ENCODE measurements at places on chromosomes 13 and 19.

- DNase-seq, result no peak
Observed at GRCh38 chr19:23525276-23525852, 130.1 kb upstream of the ZNF91 start.

- DNase-seq, result peak; percentile 69
Observed at GRCh38 chr19:6632002-6632621, 37.8 kb downstream of the TNFSF14 start.

DNA sequence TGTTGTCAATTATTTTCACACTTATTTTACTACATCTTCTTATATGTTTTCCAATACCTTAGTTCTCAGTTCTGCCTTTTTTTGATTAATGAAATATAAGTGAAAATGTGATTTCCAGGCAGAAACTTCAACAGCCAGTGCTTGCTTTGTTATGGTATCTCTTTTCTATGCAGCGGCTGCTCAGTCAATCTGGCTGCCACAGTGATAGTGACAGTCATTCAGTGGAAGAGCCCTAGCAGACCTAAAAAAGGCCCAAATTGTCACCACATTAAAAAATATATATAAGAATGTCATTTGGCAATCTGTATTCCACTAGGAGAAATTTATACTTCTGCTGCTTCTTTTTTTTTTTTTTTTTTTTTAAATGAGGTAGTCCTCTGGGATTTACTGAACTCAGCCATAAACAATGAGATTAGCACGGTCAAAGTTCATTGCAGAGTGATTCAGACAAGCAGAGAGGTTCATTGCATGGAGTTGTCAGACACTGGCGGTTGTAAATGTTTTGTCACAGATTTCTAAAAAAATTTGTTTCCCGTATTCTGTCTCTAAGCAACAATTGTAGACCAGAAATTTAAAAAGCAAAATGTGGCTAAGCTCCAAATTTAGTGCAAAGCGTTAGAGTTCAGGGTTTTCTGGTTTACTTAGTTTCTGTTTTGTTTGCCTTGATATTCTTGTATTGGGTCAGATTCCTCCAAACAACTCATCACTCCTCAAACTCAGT, 94.7 kb upstream of the PRR20A start:
- no peak for DNase-seq

DNA sequence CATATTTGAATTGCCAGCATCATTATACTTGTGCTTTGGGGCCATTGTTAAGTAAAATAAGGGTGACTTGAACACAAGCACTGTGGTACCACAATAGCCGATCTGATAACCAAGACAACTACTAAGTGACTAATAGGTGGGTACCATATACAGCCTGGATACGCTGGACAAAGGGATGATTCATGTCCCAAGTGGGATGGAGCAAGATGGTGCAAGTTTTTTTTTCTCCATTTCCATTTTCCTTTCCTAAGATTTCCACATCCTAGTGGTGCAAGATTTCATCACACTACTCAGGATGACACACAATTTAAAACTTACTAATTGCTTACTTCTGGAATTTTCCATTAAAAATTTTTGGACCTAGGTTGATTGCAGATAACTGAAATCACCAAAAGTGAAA, 15.1 kb downstream of the BRCA2 start:
- DNase-seq, result no peak

GRCh38 chr13:103134271-103134670, 68.1 kb upstream of the SLC10A2 start:
- DNase-seq, result no peak

GRCh38 chr13:112034846-112035245, 32.1 kb upstream of the SOX1 start:
- no peak for DNase-seq

DNA sequence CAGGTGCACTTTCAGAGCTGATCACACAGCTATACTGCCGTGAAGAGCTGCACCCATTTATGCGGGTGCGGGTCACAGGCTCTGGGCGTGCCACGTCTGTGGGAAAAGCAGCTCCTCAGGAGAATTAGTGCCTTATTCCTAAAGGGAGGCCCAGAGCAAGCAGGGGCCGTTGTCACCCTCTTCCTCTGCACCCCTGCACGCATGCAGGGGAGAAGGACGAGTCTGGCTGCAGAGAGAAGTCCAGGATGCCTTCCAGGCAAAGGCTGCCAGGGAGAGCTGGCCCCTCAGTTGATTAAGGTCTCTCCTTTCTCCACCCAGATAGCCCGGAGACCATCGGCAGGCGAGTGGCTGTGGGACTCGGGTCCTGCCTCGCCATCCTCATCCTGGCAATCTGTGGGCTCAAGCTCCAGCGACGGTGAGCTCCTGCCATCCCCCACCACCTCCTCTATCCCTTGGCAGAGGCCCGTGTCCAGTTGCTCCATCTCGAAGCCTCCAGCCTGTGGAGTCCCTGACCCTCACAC, 3.1 kb upstream of the FFAR1 start:
- DNase-seq, result no peak

GRCh38 chr13:102122147-102122546, 279.7 kb downstream of the FGF14 start:
- no peak for DNase-seq

DNA sequence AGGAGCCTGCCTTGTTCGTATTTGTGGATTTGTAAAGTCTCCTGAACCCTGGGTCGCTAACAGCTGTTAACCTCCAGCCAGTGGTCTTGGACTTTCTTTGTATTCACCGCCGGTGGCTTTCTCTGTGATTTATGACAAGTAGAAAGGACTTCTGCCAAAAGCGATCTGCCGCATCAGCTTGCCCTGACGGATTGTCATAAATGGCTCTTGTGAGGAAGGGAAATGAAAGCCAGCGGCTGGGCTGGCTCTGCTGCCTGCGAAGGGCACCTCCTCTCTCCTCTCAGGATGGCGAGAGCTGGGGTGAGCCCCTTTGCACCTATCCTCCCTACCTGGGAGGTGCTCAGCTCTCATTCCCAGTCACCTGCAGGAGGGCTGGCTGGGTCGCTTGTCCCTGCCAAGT, 25.6 kb downstream of the DHRS12 start:
- no peak for DNase-seq

DNA sequence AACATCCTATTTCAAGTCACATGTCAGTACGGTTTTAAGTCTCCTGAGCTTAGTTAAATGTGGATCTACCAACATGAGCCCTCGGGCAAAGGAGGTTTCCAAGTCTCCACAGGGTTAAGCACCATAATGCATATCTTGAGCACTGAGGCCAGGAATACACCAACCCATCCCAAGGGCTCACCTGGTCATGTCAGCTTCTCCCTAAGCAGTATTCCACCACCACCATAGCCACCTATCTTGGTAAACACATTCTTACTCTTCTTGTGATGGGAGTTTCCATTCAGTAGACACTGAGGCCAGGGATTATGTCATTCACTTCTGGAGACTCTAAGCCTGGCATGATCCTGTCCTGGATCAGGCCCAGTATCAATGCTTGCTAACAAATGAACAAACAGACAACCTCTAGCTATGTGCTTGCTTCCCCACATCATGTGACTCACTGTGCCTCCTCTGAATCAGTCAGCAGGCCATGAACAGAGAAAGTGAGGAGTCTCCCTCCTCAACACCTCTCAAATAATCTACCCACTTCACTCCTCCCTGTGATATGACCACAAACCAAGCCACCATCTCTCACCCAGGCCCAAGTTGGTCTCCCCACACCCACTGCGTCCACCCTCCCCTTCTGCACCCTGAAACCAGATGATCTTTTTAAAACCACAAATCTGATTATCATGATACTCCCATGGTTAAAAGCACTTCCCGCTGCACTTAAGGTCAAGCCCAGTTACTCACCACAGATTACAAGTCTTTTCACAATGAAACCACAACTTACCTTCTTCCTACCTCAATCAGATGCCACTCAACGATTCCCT, 5.8 kb downstream of the PEG3 start:
- DNase-seq, result no peak

DNA sequence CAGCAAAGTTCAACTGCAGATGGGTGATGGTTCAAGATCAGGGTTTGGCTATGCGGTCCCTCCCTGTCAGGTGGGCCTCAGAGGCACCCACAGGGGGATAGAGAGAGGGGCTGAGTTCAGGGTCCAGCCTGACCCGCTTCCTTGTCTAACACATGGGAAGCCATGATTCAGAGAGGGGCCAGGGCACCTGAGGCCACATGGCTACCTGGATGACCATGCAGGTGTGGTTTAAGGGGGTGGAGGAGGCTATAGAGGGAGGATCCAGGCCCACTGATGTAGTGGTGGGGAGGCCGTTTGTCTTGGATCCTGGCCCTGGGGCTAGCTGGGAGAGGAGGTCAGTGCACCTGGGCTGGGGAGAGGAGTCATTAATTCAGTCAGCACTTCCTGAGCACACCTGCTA, 56.7 kb downstream of the ZNF536 start:
- DNase-seq, result no peak

DNA sequence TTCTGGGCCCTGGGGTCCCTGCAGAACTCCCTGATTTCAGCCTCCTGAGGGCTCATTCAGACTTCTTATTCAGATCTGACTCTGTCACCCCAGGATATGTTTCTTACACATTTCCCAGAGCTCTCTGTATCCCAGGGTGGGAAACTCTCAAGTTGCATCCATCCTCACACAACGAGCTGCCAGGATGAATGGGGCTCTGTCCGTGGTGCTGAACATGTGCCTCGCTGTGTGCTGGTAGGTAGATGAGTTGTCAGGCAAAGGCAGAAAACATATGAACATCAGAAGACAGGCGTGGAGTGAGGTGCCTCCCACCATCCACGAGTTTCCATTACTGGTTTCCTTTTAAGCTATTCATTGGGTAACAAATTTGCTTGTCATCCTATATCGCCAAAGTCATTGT, 11.4 kb upstream of the IGFL1 start:
- DNase-seq, result peak; percentile 21

GRCh38 chr13:36385489-36385888, 39.3 kb upstream of the SPART start:
- DNase-seq, result no peak

- DNase-seq, result no peak
Observed at GRCh38 chr19:5038631-5039271, 69.8 kb downstream of the KDM4B start.

DNA sequence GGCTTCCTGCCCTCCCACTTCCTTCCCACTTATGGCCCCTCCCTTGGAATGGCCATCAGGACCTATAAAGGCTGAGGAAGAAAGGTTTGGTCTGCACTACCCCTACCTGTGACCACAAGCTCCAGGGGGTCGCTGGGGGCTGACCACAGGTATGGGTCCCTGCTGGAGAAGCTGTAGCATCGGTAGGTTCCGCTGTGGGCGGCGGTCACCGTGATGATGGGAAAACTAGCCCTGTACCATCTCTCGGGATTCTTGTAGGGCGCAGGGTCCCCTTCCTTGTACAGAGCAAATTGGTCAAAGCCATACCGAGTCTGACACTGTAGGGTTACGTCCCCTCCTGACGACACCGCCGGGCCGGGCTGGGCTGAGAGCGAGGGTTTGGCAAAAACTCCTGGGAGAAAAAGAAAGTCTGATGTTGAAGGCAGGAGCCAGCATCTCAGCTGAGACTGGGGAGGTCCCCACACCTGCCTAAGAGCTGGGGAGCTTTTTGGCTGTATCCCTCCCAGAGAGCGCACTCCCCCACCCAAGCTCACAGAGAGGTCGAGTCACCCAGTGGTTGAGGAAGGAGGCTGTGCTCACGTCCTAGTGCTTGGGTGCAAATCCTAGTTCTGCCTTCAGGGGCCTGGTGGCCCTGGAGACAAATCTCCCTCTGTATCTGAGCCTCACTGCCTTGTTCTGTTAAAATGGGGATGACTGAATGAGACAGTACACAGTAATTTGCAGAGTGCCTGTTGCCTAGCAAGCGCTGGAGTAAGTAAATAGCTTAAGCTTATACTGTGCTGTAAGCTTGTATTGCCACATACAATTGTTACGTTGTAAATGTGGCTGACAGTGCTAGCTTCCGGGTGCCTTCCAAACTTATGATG, 10.4 kb downstream of the GP6 start:
- no peak for DNase-seq

- DNase-seq, result no peak
Observed at GRCh38 chr19:48817585-48818124, 6.8 kb upstream of the BCAT2 start.

- no peak for DNase-seq
Observed at GRCh38 chr19:46622118-46622446, 2.8 kb downstream of the PTGIR start.

DNA sequence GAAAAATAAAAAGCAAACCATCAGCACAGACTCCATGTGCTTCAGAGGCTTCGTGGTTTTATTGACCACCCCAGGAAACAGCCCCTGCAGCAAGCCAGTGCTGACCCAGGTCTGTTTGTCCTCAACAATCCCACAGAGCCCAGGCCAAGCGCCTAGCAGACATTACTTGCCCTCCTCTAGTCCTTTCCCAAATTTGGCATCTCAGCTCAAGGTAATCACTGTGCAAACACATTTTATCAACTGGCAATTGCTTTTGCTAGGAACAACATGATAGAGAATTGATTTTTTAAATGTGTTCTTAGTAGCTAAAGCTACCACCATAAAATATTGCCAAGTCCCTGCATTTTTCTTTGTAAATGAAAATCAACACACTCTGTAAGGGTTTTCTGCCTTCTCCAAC, 121.8 kb downstream of the STOML3 start:
- no peak for DNase-seq

- peak; percentile 32 for DNase-seq
Observed at GRCh38 chr13:46553521-46553885, 533 bp downstream of the LRCH1 start.

GRCh38 chr19:31141301-31141700, 207.9 kb downstream of the TSHZ3 start:
- DNase-seq, result no peak

- DNase-seq, result no peak
Observed at GRCh38 chr13:106500445-106500844, 35.0 kb downstream of the EFNB2 start.

DNA sequence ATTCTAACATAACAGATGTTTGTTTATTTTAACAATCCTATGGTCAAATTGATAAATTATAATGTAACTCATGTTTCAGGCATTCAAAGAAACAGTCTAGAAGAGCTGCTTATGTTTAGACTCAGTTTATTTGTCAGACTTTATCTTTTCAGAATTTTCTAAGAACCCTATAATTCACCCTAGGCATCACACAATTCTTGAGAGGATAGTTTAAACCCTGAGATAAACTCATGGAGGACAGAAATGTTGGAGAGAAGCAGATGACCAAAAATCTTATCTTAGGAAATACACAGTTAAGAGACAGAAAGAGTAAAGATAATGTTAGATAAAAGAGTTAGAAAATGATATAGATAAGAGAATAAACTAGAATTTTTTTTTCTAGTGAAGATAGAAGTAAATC, 1185.7 kb upstream of the SLC10A2 start:
- DNase-seq, result no peak

- no peak for DNase-seq
Observed at GRCh38 chr19:55391702-55392615, 6.2 kb downstream of the RPL28 start.

DNA sequence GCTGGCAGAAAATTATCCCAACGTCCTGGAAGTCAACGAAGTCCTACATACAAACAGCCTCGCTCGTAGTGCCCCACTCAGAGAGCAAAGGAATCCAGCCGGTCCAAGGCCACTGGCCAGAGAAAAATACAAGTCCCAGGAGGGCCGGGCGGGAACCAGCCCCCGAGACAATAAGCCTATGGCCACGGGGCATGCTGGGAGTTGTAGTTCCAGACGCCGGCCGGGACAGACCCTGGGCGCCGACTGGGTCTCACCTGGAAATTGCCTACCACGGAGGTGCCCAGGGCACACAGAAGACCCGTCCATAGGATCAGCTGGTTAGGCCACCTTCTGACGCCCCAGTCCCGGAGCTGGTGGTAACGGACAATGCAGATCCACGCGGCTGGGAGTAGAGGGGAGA, 5.4 kb downstream of the TMEM150B start:
- DNase-seq, result no peak

All from stimulated activated CD4-positive, alpha-beta T cell treated with anti-CD3 and anti-CD28 coated beads, Interleukin-12 subunit alpha, Interleukin-12 subunit beta, amount 100 ng/mL, for 4 hours (primary cell).